ENCODE measurements at places on chromosomes 13 and 19.

- peak; percentile 53 for DNase-seq
These were observed 2.8 kb downstream of the TNNT1 start for GRCh38 chr19:55146078-55146704.

- no peak for DNase-seq
These were observed 3.6 kb upstream of the GNG8 start for GRCh38 chr19:46639358-46640182.

DNA sequence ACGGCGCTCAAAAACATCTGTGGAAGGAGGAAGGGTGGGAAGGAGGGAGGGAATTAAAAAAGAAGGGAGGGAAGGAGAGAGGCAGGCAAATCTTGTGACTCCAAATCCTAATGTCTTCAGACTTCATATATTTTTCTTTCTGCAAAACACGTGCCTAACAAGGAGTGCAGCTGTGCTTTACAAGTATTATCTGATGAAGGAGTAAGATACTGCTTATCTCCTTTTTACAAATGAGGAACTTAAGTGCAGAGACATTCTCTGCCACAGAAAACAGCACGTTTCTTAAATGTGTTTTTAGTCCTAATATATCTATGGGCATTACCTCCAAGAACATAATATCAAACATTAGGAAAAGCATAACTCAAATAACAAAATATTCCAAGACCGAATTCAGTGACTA lies 6.5 kb downstream of the FLT3 start:
- DNase-seq: no peak

DNA sequence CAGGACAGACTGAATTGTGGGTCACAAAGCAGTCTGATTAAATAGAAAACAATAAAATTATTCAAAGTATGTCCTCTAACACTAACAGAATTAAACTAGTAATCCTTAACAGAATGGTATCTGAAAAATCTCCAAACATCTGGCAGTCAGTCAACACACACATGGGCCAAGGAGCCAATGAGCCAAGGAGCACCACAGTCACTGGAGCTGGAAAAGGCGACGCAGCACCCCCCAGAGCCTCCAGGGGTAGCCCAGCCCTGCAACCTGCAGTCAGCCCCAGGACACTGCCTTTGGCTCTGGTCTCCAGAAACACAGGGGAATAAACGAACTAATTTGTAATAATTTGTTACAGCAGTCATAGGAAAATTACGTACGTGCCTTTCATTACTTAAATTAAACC lies 12.3 kb downstream of the TUBGCP3 start:
- DNase-seq: no peak

- no peak for DNase-seq
These were observed 59.2 kb downstream of the STK24 start for GRCh38 chr13:98517576-98518310.

DNA sequence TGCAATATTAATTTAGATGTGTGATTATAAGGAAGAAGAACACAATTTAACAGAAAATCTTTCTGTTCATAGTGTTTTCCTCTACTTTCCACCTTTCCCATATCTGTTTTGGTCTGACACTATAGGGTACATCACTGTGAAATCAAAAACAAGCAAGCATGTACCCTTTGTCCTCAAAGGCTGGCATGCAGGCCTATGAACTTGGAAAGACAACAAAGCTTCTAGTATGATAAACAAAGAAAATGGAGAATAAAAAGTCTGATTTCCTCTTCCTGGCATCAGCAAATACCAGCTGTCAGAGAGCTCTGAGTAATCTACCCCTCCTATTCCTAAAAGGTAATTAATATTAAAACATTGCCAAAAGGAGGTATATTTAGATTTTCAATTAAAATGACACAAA lies 5.6 kb upstream of the NEK3 start:
- DNase-seq: no peak

DNA sequence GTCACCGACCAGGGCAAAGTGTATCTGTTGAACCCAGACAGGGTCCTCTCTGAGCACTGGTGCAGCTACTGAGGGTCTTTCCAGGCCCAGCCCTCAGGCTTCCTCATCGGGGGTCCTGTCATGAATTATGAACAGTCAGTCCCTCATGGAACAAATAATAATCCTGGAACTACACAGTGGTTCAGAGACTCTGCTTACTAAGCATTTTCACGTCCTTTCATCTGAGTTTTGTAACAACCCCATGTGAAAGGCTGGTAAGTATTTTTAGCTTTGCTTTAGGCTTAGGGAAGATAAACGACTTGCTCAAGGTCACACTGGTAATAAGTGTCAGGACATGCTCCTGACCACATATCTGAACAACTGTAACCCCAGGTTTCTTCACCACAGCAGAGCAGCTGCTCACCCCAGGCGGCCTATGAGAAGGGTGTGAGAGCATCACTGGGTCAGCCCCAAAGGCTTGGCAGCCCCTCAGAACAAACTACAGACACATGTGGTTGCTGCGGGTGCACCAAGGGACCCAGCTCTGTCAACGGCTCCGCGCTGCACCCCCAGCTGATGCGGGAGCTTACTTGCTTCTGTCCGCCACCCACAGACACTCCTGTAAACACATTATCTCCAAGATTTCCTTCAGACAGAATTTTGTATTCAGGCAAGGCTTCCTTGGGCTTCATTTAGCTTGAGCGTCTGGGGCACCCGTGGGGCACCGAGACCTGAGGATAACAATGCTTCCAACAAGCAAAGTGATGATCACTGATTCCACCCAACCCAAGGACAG lies 19.4 kb upstream of the GSX1 start:
- no peak for DNase-seq

DNA sequence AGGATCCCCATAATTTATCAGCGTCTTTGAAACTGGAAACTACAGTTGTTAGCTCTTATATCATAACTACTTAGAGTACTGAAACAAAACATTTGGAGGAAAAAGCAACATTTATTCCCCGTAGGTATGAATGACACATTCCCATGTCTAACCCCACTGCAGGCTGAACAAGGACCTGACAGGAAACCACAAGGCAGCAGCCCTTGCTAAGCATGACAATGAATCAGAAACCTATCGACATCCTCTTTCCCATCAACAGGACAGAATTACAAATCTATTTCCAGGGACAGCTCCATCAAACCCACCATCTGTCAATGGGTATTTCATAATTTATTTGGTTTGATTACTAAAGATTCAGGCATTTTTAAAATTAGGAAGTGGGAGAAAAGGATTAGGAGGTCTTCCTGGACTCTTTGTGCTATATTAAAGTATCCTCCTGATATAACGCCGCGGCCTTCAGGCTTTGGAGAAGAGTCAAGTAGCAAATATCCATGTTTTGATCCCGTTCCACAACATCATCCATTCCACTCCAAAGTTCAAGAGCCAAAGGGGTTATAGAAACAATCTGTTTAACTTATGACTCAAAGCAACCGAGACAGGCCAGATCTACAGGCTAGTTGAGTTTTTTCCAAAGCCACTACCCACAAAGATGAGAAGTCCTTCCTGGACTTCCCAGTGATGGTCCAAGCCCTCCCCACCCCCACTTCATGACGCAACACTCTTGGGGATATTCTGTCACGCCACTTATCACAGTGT lies 51.1 kb downstream of the FAM216B start:
- no peak for DNase-seq

GRCh38 chr13:95546919-95547318 lies 5.6 kb upstream of the CLDN10 start:
- no peak for DNase-seq

- DNase-seq: no peak
These were observed 2.4 kb downstream of the SPART start for GRCh38 chr13:36343766-36344165.

GRCh38 chr13:91303031-91303430 lies 44.5 kb upstream of the MIR17HG start:
- DNase-seq: no peak

GRCh38 chr13:41232578-41233480 lies 30.5 kb downstream of the MTRF1 start:
- DNase-seq: no peak

DNA sequence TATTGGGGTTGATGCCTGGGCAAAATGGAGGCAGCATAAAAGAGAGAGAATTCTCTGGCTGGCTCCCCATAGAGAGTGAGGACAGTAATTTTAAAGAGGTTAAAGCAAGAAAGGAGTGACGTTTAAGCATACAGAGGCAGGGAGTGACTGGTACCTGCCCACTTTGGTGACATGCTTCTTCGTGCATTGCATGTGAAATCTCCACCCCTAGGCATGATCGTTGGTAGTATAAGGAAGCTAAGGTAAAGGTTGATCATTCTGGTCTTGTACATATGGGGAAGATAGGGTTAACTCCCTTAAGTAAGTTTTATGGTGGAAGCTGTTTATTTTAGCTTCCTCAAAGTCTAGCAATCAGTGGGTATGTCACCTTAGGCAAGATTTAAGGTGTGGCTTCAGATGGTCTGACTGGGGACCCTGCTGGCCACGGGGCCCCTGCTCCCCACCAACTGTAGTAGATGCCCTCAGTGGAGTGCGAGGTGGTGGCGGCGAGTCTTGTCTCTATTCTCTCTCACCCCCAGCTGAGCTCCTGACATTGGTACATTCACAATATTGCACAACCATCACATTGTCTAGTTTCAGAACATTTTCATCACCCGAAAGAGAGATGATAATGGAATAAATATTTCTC lies 797.5 kb upstream of the SPRY2 start:
- no peak for DNase-seq

- peak; percentile 32 for DNase-seq
These were observed at the start of gene FSD1 for GRCh38 chr19:4304538-4305256. Gene FSD1 (plus strand): TSS chr19:4304598. CDS start chr19:4304747, 149 bp downstream.

GRCh38 chr13:41613471-41613870 lies 156.1 kb downstream of the RGCC start:
- no peak for DNase-seq

DNA sequence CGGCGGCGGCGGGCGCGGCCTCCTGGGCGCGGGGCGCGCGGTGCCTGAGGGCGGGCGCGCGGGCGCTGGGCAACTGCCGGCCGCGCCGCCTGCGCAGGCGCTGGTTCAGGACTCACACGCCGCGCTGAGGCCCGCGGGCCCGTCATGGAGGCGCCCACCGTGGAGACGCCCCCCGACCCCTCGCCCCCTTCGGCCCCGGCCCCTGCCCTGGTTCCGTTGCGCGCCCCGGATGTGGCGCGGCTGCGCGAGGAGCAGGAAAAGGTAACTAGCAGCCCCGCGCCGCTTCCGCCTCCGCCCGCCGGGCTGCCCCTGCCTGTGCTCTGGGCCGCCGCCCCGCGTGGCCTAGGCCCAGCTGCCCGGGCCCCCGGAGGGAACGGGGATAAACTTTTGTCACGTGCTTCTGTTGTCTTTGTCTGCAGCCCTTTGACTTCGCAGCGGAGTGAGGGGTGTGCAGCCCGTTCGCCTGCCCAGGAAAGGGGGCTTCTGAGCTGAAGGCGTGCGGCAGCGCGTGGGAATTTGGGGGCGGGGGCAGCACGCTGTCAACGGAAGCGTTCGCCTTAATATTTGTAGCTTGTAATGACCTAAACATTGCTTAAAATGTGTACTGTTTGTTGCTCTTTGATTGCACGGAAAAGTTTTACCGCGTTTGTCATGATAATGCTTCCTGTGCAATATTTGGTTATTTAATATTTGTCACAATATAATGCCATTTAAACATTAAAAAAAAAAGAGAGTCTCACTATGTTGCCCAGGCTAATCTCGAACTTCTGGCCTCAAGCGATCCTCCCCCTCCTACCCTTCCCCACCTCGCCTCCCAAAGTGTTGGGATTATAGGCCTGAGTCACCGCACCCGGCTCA lies 594 bp downstream of the URI1 start:
- peak; percentile 68 for DNase-seq

- DNase-seq: no peak
These were observed 75.0 kb downstream of the CDADC1 start for GRCh38 chr13:49322702-49323101.

GRCh38 chr13:94058821-94059360 lies 420.6 kb downstream of the DCT start:
- DNase-seq: no peak

- no peak for DNase-seq
These were observed 522.0 kb upstream of the KLHL1 start for GRCh38 chr13:70630247-70630646.

- no peak for DNase-seq
These were observed 1338.8 kb upstream of the MIR17HG start for GRCh38 chr13:90008707-90009149.

GRCh38 chr13:108677806-108678205 lies 48.4 kb downstream of the MYO16 start:
- DNase-seq: no peak

- no peak for DNase-seq
These were observed 227.8 kb downstream of the UQCRFS1 start for GRCh38 chr19:28985201-28985600.

- DNase-seq: no peak
These were observed 13.2 kb upstream of the ONECUT3 start for GRCh38 chr19:1739960-1740629.

- no peak for DNase-seq
These were observed at the start of gene PTPRH for GRCh38 chr19:55208880-55209692. Gene PTPRH (minus strand): TSS chr19:55209501. CDS start chr19:55209433, 68 bp downstream.

All from CD4-positive, alpha-beta T cell (primary cell).